ENCODE measurements at places on chromosomes 3 and 15.

DNA sequence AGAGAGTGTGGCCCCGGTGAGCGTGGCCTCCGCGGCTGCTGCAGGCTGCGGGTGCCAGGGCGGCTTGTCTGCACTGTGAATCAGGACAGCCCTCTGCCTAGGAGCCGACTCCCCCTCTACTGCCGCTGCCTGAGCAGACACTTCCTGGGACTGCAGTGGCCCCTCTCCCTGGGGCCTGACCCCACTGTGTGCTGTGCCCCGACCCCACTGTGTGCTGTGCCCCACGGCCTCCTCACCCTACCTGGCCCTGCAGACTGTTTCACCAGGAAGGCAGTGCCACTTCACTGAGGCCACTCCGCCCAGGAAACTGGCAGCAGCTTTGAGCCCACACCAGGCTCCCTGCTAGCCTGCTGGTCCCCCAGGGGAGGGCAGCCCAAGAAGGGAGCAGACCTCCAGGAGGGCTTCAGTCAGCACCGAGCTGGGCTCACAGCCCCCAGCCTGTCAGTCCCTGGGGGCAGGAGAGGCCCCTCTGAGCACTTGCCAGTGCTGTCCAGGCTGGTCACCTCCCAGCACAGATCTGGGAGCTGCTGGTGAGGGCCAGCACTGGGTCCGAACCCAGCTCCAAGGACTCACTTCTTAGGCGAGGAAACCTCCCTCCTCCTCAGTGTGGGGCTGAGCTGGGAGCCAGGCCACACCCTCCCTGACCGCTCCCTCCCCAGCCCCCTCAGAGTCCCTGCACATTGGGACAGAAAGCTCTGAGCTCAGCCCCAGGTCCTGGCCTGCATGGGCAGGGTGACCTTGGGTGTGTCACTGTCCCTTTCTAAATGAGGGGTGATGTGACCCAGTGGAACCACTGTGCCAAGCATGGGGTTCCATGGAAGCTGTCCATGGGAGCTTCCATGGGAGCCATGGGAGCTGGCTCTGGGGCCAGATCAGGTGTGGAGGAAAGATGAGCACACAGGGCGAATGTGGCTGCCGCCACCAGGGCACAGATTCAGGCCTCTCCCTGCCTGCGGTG lies 56.8 kb downstream of the DNAJB8 start:
- DNase-seq = no peak

GRCh38 chr3:59908701-59909100 lies 858.9 kb upstream of the CFAP20DC start:
- DNase-seq = no peak

DNA sequence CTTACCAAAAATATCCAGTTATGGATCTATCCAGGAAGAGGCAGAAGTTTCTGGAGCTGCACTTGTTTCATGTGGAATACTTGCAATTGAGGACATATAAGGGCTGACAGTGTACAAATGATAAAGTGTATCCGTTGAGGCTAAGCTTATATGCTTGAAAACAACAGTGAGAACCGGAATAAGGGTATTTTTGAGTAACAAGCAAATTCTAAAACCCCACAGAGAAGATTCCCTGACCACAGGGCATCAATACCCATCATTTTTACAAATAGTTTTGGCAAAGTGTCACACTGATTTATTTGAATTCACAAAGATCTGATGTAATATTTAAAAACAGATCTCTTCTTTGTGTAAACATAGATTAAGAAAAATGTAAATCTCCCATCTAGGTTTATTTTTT lies 208.4 kb downstream of the FMN1 start:
- no peak for DNase-seq

GRCh38 chr15:60901647-60902046 lies 327.5 kb downstream of the RORA start:
- DNase-seq = no peak

DNA sequence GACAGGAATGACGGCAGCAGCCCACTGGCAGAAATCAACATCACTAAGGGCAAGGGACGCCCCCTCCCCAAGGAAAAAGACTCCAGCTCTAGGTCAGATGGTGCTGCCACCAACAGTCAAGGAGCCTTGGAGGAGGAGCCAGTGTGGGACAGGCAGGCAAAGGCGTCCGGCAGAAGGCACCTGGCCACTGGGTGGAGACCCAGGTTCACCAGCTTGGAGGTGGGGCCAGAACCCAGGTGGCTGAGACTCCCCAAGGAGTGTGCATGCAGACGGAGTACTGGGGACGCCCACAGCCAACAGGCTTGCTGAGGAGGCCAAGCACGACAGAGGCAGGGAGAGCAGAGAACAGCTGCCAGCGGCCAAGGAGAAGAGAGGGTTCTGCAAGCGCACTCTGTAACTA lies 35.2 kb downstream of the PTPN23 start:
- no peak for DNase-seq

DNA sequence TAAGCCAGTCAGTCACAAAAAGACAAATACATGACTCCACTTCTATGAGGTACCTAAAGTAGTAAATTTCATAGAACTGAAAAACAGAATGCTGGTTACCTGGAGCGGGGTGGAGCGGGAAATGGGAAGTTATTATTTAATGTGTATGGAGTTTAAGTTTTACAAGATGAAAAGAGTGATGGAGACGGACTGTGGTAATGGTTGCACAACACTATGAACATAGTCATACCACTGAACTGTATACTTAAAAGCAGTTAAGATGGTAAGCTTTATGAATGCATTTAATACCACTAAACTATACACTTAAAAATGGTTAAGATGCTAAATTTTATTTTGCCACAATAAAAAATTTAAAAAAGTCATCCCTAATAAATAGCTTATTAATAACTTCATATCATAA lies 23.2 kb downstream of the SFMBT1 start:
- no peak for DNase-seq

DNA sequence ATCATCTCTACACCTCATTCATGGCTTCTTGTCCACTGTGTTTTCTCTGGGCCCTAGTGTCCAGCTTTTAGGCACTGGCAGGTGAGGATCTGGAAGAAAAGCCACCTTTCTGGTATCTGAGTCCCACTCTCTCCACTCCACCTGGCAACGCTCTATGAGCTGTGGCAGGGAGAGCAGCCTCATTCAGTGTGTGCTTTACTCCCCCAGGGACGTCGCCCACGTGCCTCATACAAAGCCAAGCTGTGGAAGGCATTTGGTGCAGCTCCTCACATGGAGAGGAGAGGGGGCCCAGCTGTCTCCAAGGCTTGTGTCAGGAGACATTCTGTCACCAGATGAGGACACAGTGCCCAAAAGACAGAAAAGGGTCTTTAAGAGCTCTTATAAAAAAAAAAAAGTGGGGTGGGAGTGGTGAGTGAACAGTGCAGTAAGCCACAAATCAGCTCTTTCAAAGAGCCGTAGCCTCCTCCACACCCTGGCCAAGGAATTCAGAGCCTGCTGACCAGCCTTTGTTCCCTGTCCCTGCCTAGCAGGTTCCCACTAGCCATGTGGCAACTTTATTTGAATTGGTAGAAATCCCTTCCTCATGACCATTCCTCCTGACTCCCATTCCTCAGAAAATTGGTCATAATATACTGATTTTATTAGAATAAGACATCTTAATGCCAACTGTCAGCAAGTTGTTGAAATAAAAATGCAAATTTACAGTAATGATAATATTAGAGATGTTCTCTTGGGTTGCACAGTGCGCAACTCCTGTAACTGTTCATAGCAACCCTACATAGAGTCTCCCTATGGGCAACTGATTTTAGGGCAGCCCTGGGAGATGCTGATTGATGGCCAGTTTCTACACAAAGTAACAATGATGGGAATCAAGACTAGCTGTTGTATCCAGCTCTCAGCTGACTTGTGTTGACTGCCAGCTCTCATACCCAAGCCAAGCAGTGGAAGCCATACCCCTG lies 29.5 kb downstream of the GALNT15 start:
- no peak for DNase-seq

DNA sequence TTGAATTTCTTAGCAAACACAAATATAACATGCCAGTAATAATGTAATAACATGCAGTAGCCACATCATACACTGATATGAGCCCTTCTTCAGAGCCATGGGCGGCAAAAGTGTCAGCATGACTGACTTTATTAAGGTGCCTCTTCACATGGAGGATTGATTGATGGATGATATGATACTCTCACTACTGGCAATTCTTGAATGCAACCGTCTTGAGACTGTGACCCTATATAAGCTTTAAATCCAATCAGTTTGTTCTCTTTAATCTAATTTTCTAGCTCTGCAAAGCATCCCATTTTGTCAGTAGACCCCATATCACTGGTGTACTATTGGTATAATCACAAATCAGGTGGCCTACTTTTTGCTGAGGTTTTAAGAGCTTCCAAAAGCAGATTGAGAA lies 463.7 kb upstream of the ROBO2 start:
- DNase-seq = no peak

DNA sequence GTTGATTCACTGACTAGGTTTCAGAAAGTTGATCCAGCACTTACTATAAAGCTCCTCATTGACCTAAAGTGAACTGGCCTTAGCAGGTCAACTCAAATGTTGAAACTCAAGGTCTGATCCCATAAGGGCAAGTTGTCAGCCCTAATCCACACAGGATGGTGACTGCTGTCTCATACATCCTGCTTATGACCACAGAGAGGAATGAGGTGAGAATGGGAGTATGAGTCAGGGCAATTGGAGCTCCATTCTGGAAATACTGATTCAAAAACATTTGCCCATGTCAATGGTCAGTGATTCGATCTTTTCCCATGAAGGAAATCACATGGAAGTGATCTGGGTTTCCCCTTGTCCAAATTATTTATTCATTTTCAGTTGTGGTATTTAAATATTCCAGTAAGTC lies 78.7 kb downstream of the ZNF385D start:
- no peak for DNase-seq

DNA sequence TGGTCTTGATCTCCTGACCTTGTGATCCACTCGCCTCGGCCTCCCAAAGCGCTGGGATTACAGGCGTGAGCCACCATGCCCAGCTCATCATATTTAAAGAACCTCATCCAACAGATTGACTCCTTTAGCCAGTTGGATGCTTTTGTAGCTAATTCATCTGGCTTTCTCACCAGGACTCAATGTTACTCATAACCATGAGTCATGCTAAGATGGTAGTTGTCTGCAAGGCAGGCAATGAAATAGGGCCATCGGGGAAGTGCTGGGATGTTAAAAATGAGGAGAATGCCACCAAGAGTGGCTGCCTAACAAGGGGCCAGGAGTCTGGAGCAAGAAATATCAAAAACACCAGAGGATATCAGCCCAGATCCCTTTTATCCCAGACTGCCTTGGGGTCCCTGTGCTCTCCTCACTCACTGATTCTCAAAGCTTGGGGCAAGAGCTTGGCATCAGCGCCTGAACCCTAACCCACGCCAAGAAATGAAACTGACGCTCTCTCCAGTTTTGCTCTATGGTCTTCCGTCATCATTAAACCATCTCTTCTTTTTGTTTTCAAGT lies 7.4 kb upstream of the PCOLCE2 start:
- DNase-seq = no peak

DNA sequence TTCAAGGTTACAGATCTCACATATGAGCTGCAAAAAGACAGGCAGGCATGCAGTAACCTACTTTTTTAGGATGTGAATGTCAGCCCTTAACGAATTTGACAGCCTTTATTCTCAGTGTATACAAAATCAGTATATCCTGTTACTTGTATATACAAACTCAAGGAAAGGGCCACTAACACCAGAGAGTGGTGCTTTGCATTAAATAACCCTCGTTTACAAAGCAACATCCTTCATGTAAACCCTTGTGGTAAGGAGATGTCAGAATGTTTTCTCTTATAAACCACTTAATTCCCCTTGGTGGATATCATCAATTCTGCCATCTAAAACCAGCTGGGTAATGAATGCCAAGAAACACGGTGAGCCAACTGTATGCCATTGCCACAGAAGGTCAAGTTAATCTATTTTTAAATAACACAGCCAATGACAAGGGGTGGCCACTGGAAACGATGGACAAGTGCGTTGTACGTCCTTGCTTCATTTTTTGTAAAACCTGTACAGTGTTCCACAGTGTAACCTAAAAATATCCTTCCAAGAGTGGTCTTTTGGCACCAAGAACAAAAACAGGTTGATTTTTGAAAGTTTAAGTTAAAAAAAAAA lies 7.5 kb downstream of the MAGI1 start:
- no peak for DNase-seq

GRCh38 chr15:99651023-99651807 lies 82.0 kb downstream of the LYSMD4 start:
- DNase-seq = peak; percentile 58

DNA sequence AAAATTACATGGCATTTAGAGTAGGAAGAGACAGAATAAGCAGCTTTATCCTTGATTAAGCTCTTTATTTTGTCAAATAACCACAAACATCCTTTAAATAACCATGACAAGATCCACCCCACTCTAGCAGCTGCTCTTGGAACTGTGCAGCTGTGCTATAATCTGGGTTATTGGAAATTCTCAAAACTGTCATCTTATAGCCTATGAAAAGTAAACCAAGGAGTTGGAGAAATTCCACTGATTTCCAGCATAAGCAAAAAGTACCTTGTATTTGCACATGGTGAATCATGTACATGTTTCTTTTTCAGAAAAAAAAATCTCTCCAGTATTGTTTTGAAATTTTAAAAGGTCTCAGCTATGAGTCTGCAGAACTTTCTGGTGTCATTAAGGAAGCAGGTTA lies 88.8 kb upstream of the ABI3BP start:
- DNase-seq = peak; percentile 50

- no peak for DNase-seq
These were observed 40.8 kb upstream of the SPRED1 start for GRCh38 chr15:38211811-38212210.

GRCh38 chr15:26355472-26356074 lies 417.3 kb downstream of the GABRB3 start:
- DNase-seq = peak; percentile 90

GRCh38 chr3:157330206-157330605 lies 106.4 kb upstream of the PTX3 start:
- DNase-seq = no peak

DNA sequence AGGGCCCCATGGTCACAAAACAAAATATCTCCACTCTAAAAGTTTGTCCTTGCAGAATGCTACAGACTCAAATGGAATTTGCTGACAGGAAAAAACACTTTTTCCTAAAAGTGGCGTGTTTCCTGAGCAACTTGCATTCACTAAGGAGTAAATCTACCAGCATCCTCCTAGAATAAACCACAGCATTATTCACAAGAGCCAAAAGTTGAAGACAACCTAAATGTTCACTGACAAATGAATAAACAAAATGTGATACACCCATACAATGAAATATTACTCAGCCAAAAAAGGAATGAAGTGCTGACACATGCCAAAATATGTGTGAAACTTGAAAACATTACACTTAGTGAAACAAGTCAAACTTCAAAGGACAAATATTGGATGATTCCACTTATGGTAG lies 28.9 kb downstream of the ITGB5 start:
- no peak for DNase-seq

DNA sequence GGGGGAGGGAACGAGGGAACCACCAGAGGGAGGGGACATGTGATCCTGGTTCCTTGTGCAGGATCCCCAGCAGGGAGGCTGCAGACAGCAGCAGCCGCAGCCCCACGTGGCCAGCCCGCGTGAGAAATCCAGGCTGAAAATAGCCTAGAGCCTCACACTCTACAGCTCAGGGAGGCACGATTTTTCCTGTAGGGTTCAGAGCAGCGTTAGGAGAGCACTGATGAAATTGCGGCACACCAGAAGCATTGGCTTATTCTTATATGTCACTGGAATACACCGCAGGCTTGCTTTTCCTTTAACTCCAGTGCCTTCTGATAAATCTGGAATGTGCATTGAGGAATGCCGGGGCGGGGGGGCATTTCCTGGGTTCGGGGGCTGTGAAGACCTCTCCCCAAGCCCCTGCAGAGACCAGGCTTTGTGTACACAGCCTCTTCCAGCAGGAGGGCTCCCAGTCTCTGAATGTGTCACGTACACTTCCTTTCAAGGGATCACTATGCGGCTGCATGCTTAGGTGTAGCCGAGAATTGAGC lies 193.0 kb downstream of the ATP10A start:
- DNase-seq = peak; percentile 92

GRCh38 chr15:73889053-73889761 lies 15.8 kb downstream of the TBC1D21 start:
- no peak for DNase-seq

- DNase-seq = no peak
These were observed 329.9 kb upstream of the AGTR1 start for GRCh38 chr3:148367756-148368155.

All from brain (organoid and tissue), 16 donors.